Nephron progenitor cell (in vitro differentiated cells): ENCODE measurements at places on chromosomes 16 and 17.
A peak's percentile ranks its signal among the peaks of the same experiment; 100 is the strongest.

DNA sequence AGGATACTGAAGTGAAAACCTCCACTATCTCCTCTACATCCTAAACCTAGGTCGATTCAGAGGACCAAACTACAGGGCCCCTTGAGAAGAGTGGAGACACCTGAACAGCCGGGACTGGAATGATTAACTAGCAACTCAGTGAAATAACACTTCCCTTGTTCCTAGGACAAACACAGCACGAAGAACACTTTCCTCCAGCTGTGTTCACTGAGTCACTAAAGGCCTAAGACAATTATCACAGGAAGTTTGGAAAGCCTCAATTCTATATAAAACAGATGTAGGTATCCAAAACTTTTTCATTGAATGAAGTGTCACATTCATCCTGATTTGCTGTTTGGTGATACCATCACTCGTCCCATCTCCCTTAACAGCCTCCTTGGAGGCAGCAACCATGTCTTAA lies 15.5 kb upstream of the CUEDC1 start:
- DNase-seq = no peak

DNA sequence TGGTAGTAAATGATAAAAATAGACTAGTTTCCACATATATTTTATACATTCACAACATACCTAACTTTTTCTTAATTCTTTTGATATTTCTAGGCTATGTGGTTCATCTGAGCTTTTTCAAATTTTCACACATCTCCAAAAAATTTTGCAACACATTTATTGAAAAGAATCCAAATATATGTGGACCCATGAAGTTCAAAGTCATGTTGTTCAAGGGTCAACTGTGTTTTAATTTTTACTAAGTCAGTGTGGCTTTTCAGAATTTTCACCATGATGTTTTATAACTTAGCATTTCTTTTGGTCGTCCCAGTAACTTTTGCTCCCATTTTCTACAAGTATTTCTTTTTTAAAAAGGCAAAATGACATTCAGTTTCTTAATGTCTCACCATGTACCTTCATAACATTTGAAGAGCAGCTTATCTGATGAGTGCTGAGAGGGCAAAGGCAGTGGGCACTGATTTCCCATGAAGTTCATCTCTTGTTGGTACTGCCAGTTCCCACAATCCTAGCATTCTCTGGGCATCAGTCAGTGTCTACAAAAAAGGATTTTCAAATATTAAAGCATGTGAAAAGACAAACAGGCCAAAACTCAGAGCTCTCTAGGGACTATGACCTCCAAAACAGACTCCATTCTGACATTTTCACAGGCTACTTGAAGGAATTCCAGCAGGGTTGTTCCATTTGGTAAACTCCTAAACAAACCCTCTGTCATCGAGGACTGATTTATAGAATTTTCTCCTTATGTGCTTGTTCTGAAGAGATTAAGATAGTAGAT lies 80.3 kb downstream of the MRTFB start:
- no peak for DNase-seq

- no peak for DNase-seq
Observed at GRCh38 chr17:73783945-73784603, 139.8 kb upstream of the SDK2 start.

- DNase-seq = no peak
Observed at GRCh38 chr17:81910840-81911276, 341 bp downstream of the PCYT2 start.

GRCh38 chr17:20975566-20975965 lies 67.2 kb downstream of the USP22 start:
- DNase-seq = no peak

GRCh38 chr17:43832168-43832975 lies 574 bp downstream of the MPP3 start:
- DNase-seq = peak; percentile 76

DNA sequence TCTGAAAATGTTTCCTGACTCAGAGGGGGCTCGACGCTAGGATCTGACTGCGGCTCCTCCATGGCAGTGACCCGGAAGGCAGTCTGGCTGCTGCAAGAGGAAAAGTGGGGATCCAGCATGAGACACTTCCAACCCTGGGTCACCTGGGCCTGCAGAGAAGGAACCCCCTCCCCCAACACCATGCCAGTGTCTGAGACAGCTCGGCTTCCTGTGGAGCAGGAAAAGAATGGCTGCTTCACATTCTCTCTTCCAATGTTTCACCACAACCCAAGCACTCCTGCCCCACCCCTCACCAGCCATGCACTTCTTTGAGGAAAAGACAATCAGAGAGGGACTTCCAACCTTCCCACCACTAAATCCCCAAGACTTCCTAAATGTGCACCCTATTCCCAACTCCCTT lies 10.8 kb downstream of the TP53 start:
- no peak for DNase-seq
